RKO (cell line): ENCODE measurements at places on chromosomes 2 and 18.

DNA sequence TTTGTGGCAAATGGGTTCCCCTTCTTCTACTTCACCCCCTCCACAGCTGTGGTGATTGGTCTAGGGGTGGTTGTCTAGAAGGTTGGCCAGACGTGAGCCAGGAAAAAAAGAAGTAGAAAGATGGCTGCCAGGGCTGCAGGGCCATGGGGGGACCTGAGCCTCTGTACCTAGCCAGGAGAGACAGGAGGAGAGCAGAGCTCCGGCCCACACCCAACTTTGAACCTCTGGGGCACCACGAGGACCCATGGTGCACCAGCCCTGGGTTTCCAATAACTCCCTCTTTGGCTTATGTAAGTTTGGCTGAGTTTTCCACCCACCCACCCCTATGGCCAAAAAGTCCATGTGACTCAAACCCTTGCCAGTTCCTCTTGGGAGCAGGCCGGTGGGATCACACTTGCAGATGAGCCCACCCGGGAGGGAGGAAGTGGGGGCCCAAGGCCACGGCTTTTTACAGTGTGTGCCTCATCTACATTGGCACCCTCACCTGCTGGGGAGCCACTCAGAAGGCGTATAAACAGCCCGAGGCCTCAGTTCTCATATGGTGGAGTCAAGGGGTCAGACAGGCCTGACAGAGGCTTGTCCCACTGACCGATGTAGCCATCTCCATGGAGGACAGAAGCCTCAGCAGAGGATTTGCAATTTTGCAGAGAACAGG is 293.1 kb upstream of the HDAC4 start:
- DNase-seq = no peak

- peak; percentile 67 for DNase-seq
Observed at GRCh38 chr18:76491473-76491775, 3.6 kb downstream of the ZNF516 start.

- no peak for DNase-seq
Observed at GRCh38 chr18:25086876-25087275, 265.1 kb downstream of the ZNF521 start.

GRCh38 chr18:35465329-35465728 is 32.4 kb downstream of the INO80C start:
- DNase-seq = no peak

DNA sequence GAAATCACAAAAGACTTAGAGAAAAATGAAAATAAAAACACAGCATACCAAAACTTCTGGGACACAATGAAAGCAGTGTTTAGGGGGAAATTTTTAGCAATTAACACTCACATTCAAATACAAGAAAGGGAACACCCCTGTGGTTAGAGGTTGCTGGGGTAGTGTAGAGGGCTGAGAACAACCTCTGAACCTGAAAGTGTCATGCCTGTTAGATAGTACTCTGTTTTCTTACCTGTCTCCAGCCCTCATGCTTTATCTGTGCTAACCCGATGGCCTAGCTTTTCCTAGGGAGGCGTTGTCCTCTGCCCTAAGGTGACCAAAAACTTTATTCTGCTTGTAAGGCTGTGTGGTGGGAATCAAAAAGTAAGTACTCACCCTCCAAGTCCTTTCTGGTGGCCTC is 122.6 kb upstream of the OTX1 start:
- DNase-seq = no peak

DNA sequence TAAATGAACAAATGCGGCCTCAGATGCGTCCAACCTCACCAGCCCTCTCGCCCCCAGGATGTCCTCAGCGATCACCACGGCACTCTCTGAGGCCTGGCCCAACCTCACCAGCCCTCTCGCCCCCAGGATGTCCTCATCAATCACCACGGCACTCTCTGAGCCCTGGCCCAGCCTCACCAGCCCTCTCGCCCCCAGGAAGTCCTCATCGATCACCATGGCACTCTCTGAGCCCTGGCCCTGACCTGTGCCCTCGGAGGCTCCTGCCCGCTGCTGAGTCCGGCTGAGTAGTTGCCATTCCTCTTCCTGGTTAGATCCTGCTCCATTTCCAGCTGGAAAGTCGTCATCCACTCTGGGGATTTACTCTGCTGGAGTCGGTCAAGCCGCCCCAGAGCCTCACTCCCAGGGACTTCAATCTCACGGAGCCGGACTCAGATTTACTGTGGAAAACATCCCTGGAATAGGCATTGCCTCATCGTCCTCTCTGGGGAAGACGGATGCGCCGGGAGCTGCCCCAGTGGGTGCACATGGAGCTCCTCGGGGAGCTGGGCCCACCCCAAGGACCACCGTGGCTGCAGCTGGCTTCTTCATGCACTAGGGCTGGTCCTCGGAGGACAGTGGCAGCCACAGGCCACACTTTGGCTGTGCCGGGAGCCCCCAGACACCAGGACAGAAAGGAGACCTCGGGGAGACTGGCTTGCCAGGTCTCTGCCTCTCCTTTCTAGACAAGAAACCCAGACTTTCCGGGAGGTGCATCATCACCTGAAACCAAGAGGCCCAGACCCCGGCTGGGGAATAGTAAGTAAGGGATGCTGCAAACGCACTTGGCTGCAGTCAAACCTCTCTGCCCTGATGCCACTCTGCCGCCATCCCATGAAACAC is 230.6 kb downstream of the EIPR1 start:
- DNase-seq = no peak

- DNase-seq = no peak
Observed at GRCh38 chr18:77079088-77079487, 53.5 kb downstream of the MBP start.

DNA sequence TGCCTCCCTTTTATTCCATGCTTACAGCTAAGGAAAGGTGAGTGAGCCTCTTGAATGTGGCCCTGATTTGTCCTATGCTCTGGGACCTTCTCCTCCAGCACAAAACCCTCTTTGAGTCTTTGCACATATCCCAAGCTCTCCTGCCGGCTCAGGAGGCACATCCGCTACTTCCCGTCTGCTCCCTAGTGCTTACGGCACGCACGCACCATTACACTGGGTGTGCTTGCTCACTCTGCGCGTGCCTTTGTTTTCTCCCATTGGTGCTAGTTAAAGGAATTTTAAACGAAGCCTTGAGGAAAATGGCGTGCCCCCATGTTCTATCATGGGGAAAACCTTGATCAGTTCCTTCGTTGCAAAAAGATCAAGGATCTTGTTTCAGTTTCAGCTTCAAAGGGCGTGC is 7.9 kb upstream of the DGKD start:
- no peak for DNase-seq

DNA sequence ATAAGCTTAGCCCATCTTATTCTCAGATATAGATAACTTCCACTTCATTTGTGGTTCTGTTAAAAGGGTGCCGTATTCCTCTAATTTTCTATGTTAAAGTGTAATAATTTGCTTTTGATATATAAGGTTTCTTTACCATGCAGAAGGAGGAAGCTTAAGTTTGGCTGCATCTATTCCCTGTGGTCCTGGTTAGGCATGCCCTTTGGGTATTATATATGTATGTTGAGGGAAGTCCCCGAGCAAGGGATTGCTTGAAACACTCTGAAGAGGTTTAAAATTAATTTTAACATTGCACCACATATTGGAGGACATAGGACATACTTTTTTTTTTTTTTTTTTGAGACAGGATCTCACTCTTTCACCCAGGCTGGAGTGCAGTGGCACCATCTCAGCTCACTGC is 16.9 kb upstream of the MYO1B start:
- no peak for DNase-seq

GRCh38 chr2:2613279-2614199 is 282.5 kb upstream of the MYT1L start:
- DNase-seq = no peak

DNA sequence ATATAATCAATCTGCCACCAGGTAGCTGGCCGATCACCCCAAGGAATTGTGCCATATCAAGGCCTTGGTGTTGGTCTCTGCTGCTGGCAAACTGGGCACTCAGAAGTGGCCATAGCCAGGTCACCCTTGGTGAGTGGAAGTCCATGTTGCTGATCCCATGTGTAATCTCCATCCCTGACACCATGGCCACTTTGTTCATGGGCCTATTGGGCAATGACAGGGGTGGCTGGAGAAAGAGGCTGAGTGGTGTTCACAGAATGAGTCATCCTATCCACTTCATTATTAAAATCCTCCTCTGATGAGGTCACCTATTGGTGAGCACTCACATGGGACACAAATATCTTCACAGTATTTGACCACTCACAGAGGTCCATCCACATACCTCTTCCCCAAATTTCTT is 26.7 kb upstream of the CD226 start:
- peak; percentile 43 for DNase-seq

DNA sequence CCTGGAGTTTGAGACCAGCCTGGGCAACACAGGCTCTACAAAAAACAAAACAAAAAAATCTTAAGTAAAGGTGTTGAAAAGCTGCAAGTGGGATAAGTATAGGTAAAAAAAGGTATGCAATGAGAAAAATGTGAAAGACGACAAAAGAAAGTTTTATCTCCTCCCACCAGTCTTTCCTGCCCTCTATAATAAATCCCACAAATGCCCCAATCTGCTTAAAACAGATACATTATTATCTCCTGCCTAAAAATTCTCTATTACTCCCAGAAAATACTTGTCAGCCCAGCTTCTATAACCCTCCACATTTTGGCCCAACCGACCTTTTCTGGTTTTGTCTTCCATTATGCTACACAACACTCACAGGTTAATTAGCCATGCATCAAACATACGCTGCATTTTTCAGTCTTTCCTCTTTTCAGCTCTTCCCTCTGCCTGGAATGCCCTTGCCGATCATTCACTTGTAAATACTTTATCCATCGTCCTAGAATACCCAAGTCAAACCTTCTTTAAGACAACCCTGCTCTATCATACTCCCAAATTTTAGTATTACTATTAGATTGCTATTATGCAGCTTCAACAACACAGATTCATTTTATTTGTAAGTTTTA is 10.8 kb downstream of the ASXL2 start:
- no peak for DNase-seq
